ENCODE measurements at places on chromosomes 6 and 20.

DNA sequence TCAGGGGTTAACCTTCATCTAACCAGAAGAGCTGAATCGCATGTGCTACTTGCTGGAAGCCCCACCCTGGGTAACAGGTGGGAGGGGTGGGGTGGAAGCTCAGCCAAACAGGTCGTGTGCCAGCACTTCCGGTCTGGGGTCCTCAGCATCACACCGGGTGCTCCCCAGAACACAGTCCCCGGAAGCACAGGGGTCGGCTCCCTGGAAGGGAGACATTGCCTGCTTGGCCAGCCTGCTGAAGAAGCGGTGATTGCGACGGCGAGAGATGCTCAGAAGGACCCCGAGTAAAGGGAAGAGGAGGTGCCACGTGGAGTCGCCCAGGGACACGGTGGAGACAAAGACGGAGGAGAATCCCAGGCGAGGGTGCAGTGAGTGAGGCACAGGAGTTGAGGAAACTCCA lies 36.5 kb downstream of the MYT1 start:
- DNase-seq: no peak

DNA sequence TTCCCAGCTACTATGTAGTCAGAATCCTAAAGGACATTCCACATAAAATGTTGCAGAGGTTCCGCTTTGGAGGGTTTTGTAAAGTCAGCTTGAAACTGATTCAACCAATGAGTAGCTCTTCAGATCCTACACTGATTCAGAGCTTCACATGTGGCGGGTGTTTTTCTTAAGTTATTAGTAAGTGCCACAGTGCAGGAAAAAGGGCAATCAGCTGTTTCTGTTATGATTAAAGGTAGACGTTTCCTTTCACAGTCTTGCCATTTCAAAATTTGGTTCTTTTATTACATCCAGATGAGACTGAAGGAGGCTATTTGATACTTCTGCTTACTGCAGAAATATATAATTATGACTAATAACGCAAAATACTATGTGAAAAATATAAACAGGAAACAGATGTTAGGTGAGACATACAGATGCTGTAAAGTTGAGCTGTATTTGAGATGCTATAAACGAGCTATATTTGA lies 443.9 kb downstream of the CDKAL1 start:
- no peak for DNase-seq

DNA sequence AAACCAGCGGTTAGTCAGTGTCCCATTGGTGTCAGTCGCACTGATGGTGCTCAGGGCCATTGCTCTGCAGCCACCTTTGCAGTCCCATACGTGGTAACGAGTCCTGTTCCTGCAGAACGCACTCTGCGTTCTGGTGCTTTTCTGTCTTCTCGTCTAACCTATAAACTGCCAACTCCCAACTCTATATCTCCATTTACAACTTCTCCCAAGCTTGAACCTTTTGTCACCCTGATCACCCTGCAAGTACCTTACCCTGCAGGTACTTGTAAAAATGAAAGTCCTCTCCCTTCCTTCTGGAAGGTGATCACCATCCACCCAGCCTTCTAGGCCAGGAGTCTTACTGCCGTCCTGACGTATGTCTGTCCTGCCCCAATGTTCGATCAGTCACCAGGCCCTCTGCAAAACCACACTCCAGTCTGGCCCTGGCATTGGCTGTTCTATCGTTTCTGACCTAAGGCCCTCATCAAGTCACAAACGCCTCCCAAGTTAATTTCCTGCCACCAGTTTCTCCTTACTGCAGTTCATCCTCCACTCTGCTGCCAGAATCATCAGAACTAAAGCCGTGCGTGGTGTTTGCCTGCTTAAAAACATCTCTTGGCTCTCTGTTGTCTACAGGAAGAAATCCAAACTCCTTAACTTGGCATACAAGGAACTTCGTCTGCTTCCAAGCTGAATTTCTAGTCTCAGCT lies 7.9 kb downstream of the RREB1 start:
- DNase-seq: no peak

GRCh38 chr6:36755435-36756348 lies 58.1 kb downstream of the RAB44 start:
- peak; percentile 90 for DNase-seq
